ENCODE measurements at places on chromosomes 13 and 19.

GRCh38 chr19:42455621-42456081 lies 12.9 kb upstream of the CXCL17 start:
- DNase-seq, result no peak

GRCh38 chr13:44063467-44063866 lies 183.8 kb downstream of the LACC1 start:
- no peak for DNase-seq

DNA sequence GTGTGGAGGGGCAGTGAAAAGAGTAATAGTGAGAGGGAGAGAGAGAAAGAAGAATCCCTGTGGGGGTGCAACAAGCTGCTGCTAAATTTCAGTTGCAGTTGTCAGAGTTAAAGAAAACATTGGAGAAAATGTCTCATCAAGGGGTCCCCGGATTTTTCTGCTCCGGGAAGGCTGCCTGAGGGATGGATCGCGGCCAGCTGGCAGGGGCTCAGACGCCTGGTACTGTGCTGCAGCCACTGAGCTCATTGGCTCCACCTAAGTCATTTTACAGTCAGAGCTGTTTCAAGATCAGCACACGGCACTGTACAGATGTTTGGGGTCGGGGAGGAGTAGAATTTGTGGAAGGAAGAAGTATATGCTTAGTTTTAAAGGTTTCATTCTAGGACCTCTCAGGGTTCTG lies 106.2 kb downstream of the SHISA2 start:
- no peak for DNase-seq

DNA sequence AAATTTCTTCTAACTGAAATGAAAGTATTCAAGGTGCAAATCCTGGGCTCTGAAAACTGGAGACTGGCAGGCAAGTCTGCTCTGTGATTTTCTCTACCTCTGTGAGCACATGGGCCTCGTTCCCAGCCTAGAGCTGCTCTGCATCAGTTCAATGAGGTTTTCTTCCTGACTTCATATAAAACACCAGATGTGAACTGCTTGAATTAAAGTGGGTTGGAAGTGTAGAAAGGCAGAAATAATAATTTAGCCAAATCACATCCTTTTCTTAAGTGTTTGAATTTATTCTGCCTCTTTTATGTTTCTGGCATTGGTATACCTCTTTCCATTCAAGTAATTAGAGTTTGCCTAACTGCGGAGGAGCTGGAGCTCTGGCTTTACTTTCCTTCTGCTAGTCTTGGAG lies 540.8 kb downstream of the OLFM4 start:
- no peak for DNase-seq

DNA sequence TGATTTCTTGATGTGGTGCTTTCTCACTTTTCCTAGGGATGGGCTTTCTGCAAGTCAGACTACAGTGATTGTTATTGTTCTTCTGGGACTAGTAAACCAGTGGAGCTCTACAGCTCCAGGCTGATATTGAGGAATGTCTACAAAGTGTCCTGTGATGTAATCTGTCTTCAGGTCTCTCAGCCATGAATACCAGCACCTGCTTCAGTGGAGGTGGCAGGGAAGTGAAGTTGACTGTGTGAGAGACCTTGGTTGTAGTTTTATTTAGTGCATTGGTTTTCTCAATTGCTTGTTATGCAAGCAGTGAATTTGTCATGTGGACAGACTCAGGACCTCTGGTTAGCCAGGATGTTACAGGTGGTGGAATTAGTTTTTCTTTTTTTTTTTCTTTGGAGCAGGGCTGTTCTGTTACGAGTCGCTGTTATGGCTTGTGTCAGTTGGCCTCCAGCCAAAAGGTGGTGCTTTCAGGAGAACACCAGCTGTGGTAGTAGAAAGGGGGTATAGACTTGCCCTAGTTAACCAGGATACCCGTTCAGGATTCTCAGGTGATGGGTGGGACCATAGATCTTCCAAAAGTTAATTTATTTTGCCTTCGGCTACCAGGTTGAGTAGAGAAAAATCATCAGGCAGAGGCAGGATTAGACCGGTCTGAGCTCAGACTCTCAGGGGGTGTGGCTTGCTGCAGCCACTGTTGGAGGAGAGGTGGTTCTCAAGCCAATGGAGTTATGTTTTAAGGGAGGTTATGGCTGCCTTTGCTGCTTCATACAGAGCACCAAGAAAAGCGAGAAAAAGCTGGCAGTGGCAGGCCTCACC lies 11.9 kb upstream of the ZNF675 start:
- DNase-seq, result no peak

GRCh38 chr13:80477661-80478443 lies 136.9 kb upstream of the SPRY2 start:
- no peak for DNase-seq

DNA sequence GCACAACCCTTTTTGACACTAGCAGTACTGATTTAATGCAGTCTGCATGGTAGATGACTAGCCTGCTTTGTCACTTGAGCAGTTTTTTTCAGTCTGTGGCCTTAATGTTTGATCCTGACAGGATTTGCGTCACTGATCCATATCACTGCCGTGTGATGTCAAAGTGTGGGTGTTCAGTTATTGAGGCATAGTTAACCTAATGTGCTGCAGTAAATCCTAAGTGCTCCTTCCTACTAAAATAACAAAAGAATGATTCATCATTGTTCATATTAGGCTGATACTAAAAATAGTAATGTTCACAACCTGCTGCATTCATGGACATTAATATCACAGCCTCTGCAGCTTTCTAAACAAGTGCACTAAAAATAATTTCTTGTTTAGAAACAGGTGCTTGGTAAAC lies 121.9 kb upstream of the MLNR start:
- peak; percentile 65 for DNase-seq

DNA sequence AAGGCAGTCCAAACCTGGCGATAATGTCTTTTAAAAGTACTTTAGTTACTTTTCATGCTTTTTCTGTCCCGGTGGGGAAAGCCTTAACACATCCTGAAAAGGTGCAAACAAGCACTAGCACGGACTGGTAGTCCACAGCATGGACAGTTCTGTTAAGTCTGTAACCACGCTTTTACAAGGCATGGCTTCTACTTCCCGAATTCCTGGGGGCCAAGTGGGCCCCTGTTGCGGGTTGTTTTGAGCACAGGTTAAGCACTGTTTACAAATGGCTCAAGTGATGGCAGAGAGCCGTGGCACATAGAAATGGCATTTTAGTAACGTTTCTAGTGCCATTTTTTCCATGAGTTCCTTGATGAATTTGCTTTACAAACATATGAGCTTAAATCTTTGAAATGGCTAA lies 37.6 kb downstream of the ZNF493 start:
- DNase-seq, result no peak

GRCh38 chr13:101846701-101847100 lies 394.2 kb downstream of the ITGBL1 start:
- no peak for DNase-seq

DNA sequence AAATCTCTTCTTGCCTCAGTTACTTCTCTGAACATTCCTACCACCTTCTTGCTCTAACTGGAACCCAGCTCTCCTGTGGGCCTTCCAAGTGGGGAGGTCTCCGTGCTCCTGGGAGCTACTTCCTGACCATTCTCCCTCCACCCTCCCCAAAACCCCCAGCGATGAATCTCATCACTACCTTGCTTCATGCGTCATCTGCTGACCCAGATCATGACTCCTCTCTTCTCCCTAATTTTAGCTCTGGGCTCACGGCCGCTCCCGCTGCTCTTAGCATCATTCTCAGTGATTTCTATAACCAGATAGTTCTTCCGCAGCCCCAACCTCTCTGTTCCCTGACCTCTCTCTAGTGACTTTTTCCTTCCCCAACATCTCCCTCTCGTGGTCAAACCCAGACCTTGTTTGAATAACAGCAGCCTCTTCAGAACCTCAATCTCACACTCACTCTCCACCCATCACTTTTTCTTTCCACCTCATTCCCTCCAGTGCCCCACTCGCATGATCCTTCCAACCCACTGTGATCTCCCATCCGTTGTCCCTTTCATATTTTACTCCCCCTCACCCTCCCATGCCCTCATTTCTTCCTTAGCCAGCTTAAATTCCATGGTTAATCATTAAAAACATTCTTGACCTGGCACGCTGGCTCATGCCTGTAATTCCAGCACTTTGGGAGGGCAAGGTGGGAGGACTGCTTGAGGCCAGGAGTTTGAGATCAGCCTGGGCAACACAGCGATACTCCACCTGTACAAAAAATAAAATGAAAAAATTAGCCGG lies 21.8 kb downstream of the MRPS12 start:
- no peak for DNase-seq

DNA sequence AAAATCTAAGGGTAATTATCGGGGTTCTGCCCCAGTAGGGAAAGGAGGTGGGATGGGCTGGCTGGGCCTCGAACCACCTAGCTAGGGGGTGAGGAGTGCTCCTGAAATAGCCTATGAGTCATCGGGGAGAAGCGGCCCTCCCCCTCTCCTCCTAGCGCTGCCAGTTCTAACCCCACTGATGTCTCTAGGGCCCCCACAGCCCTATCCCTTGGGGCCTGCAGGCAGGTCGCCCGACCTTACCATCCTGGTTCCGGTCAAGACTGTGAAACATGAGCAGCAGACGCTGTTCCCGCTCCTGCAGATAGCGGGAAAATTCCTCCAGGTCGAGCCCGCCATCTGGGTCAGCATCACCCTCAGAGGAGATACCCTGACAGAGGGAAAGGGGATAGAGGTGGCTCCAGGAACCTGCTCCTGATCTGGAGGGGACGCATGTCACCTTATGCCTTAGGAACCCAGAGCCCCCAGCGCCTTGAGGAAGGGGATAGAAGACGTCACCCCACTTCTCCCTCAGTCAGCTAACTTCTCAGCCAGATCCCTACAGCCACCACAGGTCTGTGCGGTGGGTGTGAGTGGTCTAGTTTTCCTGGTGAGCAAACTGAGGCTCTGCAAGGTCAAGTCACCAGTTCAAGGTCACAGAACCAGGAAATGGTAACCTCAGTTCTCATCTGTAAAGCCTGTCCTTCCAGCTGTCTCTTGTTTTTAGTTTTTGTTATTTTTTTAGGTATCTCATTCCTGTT lies 1.5 kb downstream of the SLC25A23 start:
- no peak for DNase-seq

DNA sequence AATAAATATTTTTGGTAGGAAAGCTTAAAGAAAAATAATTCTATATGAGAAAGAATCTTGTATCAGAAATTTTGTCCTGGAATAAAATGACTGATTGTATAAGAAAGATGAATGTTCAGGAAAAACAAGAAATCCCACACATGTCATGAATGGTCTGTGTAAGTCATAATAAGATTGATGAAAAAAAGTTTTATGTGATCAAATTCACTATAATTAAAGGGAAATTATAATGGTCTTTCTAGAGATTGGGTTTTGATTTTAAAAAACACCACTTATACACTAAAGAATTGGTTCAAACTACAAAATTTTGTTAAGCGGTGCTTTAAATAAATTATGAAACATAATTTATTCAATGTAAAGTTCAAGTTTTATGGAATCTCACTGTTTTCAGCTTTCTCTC lies 7.2 kb upstream of the ZNF841 start:
- no peak for DNase-seq

DNA sequence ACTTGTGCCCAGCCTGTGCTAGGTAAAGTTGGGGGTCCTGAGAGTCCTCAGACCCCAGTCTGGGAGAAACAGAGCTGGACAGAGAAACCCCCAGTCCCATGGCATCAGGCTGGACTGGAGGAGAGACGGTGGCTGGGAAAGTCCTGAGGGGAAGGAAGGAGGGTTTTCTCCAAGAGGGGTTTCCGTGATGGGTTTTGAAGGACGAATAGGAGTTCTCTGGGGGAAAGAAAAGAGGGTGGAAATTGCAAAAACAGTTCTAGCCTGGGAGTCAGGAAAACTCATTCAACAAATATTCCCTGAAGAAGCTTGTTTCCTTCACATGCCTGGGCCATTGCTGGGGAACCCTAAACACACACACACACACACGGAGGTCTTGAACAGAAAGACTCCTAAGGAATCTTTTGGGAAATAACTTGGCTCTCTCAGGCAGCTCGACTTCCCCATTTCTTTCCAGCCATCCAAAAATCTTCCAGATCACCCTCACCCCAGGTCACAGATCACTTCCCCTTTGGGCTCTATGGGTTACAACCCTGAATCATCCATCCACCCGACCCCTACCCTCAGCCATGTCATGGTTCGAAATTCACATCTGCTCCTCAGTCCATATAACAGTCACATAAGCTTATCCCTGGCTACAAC lies 47.5 kb downstream of the COLGALT1 start:
- no peak for DNase-seq

GRCh38 chr13:113851826-113852535 lies 11.9 kb downstream of the GAS6 start:
- no peak for DNase-seq

DNA sequence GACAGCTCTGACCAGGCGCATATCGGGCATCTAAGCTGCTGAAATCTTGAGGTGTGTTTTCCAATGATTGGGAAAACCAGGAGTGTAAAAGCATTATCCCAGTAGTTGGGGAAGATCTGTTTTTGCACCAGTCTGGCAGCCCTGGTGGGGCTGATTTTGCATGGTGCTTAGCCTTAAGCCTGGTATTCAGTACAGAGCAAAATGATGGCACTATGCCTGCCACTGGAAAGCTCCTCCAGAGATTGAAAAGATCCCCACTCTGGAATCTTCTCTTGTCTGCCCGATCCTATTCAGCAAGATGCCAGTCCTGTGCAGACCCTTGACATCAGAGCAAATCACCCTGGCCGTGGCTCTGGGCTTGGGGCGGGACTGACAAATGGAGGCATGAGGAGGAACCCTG lies 44.7 kb upstream of the SIAH3 start:
- DNase-seq, result no peak

DNA sequence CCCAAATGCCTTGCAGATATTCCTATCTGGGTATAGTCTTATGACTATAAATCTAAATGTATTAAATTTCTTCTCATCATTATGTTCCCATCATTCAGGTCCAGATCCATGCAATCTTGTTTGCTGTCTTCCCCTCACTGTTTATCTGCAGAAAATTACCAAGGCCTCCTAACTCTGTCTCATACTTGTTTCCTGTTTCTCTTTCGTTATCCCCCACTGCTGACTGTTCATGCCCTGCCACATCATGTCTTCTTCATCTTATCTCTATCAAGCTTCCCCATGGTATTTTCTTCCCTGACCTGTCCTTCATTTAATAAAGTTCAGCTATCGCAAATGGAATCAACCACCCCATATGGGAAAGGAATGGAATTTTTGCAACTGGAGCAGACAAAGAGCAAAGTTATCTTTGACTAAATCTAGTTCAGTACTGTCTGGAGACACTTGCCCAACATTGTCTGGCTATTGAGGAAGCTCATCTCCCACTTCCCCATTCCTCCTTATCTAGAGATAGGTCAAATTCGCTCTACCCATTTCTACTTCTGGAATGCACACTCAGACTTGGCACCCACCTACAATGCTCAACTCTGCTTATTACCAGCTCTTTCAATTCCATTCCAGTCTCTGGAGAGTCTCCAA lies 1358.1 kb downstream of the EFNB2 start:
- no peak for DNase-seq

GRCh38 chr13:99275093-99275469 lies 16.9 kb upstream of the GPR18 start:
- DNase-seq, result peak; percentile 24

GRCh38 chr13:33014291-33014690 lies 1.9 kb upstream of the KL start:
- no peak for DNase-seq

GRCh38 chr13:20351281-20352022 lies 119.3 kb upstream of the GJB6 start:
- no peak for DNase-seq

DNA sequence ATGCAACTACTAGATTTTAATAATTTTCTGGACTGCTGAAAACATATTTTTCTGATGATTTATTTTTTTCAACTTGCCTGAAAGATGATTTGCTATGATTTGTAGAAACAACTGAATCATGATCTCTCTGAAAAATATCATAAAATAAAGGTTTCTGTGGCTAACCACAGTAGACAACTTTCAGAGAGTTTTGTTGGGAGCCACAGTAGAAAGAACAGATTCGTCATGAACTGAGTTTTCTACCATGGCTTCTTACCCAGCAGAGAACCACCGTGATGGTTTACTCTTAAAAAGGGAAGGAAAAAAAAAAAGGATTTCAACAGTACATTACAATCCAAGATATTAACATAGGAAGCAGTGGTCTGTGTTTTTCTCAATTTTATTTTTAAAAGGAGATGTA lies 18.0 kb downstream of the ZAR1L start:
- peak; percentile 51 for DNase-seq
